ENCODE measurements at places on chromosomes 2 and 18.

- no peak for DNase-seq
Measured at GRCh38 chr18:62784966-62785413, 69.6 kb downstream of the PHLPP1 start.

DNA sequence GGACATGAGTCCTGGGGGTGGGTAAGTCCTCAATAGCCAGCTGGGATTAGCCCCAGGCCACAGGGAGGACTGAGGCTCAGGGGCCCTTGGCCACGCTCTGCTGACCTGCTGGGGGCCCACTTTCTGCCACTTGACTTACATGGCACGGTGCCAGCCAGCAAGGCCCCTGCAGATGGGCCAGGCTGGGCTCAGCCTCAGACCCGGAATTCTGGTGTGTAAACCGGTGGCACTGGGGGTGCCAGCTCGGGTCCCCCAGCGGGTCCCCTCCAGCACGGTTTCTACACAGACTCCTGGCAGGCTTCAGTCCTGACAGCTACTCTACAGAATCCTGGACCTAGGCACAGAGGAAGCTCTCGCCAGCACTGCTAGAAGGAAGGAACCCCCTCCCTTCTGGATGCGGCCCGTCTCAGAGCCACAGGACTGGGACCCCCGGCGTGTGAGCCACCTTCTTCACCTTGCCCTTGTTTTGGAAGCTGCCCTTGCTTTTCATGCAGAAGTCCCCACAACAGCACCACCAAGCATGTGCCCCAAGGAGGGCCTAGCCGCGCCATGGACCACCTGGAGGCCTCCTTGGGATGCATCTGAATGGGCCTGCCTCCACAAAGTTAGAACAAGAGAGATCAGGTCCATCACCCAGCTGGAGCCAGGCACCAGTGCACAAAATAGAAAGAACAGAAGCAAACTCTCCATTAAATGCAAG is 8.0 kb downstream of the HDAC4 start:
- no peak for DNase-seq

DNA sequence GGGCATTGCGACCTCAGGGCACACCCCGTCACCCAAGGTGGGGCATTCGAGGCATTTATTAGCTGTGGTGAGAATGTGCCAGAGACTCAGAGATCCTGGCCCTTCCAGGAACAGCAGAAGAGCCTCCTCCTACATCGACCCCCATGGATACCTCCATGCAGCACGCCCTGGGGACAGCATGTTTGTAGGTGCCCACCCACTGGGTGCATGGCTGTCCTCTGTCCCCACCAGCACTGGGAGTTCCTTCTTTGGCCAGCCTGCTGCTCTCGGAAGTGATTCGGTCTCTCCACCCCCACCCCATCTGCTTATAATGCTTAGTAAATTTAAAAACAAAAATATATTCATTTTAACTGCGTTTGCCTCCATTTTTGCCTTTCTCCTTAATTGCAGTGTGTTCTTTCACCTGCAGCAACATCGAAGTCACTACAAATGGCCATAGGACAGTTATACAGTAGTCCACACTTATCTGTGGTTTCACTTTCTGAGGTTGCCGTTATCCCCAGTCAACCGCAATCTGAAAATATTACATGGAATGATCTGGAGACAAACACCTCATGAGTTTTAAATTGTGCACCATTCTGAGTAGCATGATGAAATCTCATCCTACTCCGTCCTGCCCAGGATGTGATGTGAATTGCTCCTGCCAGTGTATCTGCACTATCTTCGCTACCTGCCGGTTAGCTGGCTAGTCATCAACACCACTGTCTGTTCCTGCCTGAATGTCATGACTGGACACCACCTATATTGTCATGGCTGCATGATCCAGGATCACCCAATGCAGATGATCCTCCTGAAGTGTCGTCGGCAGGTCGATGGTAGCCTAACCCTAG is 29.6 kb upstream of the ZCCHC2 start:
- no peak for DNase-seq

- DNase-seq: no peak
Measured at GRCh38 chr2:28363686-28364280, 28.9 kb upstream of the FOSL2 start.

DNA sequence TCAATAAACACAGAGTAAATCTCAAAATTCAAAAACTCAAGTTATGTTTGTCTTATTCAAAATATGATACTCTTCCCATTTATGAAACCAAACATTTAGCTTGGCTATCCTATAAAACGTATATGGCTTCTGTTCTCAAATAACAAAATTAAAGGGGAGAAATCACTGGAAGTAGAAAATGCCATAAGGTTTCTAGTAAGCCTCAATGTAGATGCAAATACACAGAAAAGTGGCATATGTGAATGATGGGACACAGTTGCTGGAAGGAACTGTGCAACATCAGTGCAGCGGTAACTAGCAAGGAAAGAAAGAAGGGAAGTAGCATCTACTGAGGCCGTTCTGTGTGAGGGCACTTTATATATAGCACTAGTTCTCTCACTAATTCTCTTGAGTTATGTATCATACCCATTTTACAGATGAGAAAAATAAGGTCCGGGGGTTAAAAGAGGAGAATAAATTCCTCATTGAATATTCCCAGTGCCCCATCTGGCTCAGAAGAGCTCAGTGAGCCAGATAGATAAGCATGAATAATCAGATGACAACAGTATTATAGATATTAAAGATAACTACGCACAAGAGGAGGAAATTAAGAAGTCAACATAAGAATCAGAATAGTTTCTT is 27.2 kb downstream of the NBAS start:
- DNase-seq: no peak

DNA sequence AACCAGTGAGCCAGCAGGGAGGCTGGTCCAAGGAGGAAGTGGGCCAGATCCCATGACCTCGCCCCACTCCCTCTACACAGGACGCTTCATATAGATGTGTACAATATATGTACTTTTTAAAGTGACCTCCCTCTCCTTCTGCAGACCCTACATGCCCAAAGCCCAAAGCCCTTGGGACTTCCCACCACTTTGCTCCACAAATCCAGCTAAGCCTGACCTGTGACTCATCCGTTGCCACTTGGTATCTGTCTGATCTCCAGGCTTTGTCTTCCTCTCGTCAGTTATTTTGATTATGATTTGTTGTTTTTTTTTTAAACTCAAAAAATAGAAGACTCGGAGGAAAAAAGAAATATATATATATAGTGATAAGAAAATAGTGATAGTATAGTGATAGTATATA is 470.8 kb downstream of the KCNJ3 start:
- DNase-seq: no peak

DNA sequence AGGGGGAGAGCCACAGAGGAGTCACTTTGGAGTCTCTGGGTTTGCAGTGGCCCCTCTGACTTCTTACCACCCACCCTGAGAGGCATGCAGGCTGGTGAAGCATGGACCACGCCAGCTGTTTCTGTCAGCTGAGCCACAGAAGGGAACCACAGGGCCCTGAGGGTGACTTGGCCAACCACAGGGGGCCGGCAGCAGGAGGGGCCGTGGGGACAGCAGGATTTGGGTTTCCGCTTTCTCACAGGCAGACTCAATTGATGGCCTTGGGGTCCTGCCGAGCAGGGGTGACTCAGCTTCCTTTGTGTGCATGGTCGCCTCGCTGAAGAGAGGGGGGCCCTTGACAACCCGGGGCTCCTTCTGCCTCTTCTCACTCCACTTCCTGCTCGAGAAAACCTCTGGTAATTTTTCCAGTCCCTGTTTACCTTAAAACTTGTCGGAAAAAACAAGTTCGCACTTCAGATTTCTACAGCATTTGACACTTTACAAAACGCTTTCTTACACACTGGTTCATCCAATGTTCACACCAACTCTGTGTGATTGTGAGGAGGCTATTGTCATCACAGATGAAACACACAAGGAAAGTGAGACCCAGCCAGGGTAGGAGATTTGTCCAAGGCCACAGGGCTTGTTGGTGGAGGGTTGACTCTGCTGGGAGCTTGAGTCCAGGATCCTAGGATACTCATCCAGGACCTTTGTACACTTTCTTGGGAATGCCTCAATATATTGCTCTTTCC is 311.2 kb downstream of the LPIN1 start:
- DNase-seq: no peak

DNA sequence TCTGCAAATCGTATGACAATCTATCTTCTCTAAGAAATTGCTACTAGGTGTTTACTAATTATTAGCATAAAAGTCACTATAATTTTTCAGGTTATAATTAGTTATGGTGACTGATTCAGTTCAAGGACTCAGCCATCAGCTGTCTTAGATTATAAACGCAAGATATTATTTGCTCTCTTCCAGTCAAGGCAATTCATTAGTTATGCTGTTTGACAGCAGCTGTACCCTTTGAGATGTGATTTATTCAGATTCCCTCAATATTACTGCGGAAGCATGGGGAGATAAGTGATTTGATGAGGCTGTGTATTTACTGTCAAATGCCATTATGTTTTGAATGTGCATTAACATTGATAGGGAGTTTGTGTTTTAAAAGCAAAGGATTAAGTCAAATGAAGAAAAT is 558.9 kb upstream of the FSIP2 start:
- DNase-seq: no peak

DNA sequence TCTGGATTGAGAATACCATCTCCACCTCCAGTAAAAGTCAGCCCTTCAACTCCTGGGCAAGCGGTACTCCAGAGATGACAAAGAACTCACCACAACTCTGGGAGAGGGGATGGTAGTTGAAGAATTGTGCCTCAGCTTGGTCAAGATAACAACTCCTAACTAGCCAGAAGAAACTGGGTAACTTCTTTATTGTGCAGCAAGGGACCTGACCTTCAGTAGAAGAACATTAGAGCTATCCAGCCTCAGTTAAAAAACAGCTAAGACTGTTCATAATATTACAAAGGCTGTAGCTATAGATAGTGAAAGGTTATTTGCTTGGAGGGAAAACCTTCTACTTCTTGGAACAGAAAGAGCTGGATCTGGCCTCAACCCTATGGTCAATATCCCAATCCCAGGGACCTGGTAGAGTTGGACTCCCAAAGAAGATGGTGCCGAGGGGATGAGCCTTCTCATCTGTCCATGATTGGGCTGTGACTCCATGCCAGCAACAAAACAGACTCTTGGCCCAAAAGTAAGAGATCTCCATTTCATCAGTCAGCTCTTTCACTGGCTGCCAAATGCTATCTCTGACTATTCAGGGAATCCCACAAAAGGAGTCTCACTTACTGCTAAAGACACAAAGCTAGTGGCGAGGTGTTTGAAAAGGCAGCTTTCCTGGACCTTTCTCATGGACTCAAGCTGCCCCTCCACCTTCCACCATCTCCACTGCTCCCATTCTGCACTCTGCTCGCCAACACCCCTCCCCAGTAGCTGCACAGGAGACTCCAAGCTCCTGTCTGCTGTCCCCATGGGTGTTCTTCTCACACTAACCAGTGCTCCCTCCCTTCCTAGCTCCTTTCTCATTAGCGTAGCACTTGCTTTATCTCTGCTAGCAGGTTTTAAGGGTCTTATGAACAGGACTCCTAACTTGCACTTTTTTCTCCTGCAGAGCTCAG is 145.8 kb downstream of the CAPN13 start:
- DNase-seq: no peak

- no peak for DNase-seq
Measured at GRCh38 chr2:239187464-239188253, 213.2 kb downstream of the HDAC4 start.

- no peak for DNase-seq
Measured at GRCh38 chr2:227597998-227598397, 695 bp upstream of the SCYGR2 start.

- DNase-seq: no peak
Measured at GRCh38 chr18:28036488-28036887, 140.4 kb downstream of the CDH2 start.

- peak; percentile 52 for DNase-seq
Measured at GRCh38 chr2:136117909-136118818, at the start of gene CXCR4. CXCR4 (minus strand) TSS chr2:136118149; CDS start chr2:136118060, 89 bp downstream.

GRCh38 chr2:109411640-109412325 is 202.0 kb downstream of the SEPTIN10 start:
- no peak for DNase-seq

GRCh38 chr2:231189571-231190495 is 8.6 kb upstream of the ARMC9 start:
- no peak for DNase-seq

- DNase-seq: no peak
Measured at GRCh38 chr2:130336150-130336876, 6.4 kb upstream of the IMP4 start.

DNA sequence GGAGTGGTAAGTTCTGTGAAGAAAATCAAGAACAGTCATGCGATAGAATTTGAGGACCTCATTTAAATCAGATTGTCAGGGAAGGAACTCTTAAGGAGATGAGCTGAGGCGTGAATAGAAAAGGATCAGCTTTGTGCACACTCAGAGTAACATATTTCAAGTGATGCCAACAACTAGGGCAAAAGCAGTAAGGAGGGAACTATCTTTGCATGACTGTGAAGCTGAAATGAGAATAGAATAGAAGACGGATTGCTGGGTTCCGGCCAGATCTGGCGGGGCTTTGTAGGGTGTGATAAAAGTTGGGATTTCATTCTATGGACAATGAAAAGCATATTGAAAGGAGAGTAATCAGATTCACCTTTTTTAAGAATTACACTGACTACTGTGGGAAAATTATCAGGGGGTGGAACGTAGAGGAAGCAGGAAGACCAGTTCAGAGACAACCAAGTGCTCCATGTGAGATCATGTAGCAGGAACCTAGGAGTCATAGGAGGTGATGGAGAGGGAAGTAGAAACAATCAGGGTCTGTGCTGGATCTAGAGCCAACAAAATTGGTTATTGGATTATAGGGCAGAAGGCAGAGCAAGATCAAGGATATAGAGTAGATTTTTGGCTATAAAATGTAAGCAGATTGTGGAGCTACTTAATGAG is 884.3 kb downstream of the DCC start:
- no peak for DNase-seq

DNA sequence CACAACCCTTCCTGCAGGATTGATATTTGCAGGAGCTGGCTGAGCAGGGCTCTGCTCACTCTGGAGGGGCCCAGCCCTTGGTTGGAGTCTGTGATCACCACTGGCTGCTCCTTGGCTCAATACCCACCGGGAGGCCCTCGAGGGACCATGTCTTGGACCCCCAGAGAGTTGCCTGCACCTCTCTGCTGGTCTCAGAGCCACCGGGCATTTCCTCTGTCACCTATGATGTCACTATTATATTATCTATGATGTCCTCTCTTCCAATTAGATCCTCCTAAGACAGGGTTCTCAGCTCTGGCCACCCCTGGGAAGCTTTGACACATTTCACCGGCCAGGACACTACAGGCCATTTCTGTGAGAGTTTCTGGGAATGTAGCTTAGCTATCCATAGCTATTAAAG is 113.1 kb downstream of the PDCL3 start:
- DNase-seq: no peak

GRCh38 chr2:19476327-19476726 is 117.9 kb upstream of the OSR1 start:
- no peak for DNase-seq

Measured in SW 1271 (cell line).